Kidney capillary endothelial cell (primary cell): ENCODE measurements at places on chromosomes 1 and 21.

GRCh38 chr1:237032029-237032428 lies 10.0 kb upstream of the RYR2 start:
- no peak for DNase-seq

DNA sequence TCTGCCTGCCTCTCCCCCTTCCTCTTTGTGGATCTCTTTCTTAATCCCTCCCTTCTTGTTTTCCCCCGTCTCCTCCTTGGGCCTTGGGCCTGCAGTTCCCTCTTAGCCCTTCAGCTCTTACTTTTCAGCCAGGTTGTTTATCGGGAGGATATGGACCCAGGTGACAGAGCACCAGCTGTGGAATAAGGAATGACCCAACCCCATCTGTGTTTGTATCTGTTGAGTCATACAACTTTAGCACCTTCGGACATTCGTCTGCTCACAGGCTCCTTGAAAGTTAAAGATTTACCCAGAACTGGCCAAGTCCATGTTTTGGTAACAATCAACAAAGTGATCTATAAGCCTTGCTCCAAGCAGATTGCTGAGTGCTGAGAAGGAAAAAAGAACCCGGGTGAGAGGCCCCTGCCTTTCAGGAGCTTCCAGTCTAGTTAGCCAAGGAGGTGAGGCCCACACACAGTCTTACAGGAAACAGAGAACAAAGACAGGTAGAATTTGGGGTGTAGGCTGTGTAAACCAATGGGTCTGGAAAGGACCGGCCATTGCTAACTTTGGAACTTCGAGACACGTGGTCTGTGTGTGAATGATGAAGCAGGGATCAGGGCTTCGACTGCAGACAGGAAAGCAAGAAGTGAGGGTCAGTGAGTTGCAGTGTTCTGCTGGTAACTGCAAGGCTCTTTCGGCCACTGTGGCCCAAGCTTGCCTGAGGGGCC lies 66.7 kb upstream of the F3 start:
- no peak for DNase-seq

GRCh38 chr1:199218533-199218932 lies 579.7 kb downstream of the PTPRC start:
- DNase-seq = no peak

DNA sequence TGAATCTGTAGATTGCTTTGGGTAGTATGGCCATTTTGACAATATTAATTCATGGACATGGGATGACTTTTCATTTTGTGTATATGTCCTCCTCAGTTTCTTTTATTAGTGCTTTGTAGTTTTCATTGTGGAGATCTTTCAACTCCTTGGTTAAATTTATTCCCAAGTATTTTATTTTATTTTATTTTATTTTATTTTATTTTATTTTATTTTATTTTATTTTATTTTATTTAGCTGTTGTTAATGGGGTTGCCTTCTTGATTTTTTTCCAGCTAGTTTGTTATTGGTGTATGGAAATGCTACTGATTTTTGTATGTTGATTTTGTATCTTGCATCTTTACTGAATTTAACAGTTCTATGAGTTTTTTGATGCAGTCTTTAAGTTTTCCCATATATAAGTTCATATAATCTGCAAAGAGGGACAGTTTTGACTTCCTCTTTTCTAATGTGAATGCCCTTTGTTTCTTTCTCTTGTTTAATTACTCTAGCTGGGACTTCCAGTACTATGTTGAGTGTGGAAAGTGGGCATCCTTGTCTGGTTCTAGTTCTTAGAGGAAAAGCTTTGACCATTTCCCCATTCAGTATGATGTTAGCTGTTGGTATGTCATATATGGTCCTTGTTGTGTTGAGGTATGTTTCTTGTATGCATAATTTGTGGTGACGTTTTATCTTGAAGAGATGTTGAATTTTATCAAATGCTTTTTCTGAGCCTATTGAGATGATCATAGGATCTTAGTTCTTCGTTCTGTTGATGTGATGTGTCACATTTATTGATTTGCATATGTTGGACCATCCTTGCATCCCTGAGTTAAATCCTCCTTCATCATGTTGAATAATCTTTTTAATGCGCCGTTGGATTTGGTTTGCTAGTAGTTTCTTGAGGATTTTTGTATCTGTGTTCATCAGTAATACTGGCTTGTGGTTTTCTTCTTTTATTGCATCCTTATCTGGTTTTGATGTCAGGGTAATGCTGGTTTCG lies 14.3 kb downstream of the CEPT1 start:
- DNase-seq = no peak

GRCh38 chr1:235411489-235412486 lies 44.6 kb downstream of the TBCE start:
- no peak for DNase-seq

- DNase-seq = no peak
These were observed 132.2 kb downstream of the ADSS2 start for GRCh38 chr1:244319283-244320132.

- DNase-seq = peak; percentile 68
These were observed 149.4 kb downstream of the RERE start for GRCh38 chr1:8667869-8668594.

GRCh38 chr1:153364766-153365666 lies 7.4 kb downstream of the S100A9 start:
- no peak for DNase-seq

DNA sequence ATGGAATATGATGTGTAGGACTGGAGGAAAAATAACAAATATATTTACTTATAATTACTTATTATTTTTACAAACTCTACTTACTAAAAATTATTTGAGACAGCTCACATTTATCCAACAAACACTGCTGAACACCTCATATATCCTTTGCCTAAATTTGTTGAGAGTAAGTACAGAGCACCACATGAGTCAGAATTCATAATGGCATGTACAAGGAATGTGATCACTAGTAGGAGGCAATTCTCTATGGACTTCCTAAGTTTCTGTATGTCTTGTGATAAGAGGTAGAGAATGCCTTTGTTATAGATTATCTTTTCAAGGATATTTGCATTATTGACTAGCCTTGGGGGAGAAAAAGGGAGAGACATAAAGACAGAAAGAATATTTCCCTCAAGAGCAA lies 8.2 kb upstream of the ST6GALNAC3 start:
- DNase-seq = peak; percentile 58

DNA sequence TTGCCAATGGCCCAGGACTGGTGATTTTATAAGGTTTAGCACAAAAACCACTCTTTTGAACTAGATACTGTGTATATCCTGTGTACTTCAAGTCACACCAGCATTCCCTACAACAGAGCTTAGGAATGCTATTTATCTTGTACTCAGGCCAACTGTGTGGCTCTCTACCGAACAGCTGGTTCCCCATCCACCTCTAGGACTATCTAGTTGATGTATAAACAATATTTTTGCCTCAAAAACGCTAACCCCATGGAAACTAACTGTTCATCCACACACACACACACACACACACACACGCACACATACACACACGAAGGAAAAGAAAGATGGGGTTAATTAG lies 28.7 kb upstream of the SLC45A3 start:
- DNase-seq = no peak

- no peak for DNase-seq
These were observed 842 bp downstream of the ATXN7L2 start for GRCh38 chr1:109484519-109484975.

DNA sequence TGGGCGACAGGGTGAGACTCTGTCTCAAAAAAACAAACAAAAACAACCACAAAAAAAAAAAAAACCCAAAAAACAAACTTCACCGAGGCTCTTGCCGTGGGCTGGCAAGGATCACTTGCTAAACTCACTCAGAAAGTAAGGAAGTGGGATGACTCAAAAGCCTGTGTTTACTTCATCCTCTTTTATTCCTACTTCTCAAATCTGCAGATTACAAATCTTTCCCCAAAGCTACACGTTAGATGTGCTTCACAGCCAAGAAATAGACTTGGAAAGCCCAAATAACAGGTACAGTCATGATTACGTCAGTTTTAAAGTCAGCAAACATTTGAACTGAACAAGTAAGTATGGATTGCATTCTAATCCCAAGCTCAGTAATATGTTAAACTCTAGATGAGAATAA lies 359.3 kb downstream of the ADGRL2 start:
- no peak for DNase-seq

DNA sequence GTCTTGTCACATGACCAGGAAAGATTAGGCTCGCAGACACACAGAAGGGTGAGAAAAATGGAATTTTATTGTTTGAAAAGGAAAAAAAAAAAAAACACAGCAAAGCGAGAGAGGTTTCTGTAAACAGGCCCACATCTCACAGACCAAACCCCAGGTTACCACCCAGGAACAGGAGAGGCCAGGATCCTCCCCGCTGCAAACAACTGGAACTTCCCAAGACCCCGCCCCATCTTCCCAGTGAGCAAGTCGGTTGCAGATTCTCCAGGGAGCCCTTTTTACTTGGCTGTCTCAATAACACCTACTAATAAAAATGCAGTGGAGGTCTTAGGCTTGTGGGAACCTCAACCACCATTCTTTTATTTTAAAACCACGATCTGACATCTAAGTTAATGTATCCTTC lies 84.7 kb upstream of the ETS2 start:
- DNase-seq = no peak

DNA sequence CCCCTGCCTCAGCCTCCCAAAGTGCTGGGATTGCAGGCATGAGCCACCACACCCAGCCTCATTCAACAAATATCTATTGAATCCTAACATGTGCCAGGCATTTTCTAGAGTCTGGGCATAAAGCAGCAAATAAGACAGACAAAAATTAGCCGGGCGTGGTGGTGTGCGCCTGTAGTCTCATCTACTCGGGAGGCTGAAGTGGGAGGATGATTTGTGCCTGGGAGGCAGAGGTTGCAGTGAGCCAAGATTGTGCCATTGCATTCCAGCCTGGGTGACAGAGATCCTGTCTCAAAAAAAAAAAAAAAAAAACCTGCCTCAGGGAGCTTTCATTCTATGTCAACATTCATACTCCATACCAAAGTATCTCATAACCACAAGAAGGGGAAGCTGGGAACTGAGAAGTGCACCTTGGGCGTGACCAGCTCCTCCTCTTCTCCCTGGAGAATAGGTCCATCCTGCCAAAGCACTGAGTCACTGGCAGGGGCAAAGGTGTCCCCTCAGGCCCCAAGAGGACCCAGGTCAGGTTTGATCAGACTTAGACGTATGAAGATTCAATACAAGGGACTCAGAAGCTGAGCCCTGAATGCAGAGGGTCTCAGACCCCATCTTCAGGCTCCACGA lies 36.8 kb upstream of the PPP1R15B start:
- no peak for DNase-seq

- DNase-seq = no peak
These were observed 8.1 kb downstream of the GABPA start for GRCh38 chr21:25742900-25743299.

DNA sequence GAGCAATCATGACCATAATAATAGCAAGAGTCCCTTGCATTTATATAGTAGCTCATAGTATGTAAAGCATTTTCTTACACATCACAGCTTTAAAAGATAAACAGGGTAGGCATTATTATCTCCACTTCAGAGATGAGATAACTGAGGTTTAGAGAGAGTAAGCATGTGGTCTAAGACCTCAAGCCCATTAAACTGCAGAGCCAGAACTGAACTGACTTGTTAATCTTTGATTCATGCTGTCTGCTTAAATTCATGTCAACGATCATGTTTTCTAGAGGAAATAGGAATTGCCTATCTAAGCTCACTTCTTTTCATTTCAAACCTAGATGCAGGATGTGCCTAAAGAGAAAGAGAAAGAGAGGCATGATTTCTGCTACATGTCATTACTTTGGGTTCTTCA lies 524.8 kb downstream of the PTPRC start:
- no peak for DNase-seq

GRCh38 chr1:54835131-54835898 lies 34.2 kb upstream of the TTC22 start:
- DNase-seq = no peak

GRCh38 chr1:205575294-205575885 lies 56.4 kb downstream of the ELK4 start:
- DNase-seq = no peak

DNA sequence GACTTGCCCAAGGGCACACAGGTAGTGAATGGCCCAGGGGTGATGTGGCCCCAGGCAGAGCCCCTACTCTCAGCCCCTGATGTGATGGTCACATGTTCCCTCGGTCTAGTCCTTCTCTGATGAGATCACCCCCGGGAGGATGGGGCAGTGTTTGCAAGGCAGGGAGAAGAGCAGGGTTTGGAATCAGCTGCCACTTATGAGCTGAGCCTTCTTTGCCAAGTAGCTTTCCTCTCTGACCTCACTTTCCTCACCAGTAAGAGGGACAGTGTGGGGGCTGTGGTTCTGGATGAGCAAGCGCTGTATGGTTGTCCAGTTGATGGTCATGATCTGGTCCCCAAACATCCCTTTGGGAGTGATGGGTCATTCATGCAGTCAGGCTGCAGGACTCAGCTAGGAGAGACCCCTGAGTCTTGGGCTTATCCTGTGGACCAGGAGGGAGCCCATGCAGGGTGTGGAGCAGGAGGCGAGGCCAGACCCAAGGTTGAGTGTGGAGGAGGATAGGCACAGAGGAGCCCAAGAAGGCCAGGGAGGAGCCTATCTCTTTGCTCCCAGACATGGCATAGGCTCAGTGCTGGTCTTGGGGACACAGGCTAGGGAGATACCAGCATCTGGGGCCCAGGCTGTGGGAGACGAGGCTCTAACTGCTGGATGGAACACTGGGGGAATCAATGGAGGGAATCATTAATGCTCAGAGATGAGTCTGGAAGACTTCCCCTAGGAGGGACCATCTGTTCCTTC lies 15.9 kb upstream of the PEAR1 start:
- no peak for DNase-seq

GRCh38 chr1:42944246-42944928 lies 14.3 kb downstream of the SLC2A1 start:
- no peak for DNase-seq

GRCh38 chr1:17405898-17406759 lies 33.3 kb downstream of the RCC2 start:
- peak; percentile 45 for DNase-seq

DNA sequence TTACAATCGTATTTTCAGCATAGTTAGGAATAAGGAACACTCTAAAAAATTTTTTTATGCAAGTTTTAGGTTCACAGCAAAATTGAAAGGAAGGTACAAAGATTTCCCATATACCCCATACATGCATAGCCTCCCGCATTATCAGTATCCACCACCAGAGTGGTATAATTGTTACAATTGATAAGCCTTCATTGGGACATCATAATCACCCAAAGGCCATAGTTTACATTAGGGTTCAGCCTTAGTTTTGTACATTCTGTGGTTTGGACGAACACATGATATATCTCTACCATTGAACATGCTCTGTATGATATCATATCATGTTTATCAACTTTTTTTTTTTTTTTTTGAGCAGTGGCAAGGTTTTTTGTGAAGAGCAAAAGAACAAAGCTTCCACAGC lies 180.0 kb downstream of the SDCCAG8 start:
- no peak for DNase-seq

- no peak for DNase-seq
These were observed 8.3 kb upstream of the PSMB4 start for GRCh38 chr1:151391079-151391563.

DNA sequence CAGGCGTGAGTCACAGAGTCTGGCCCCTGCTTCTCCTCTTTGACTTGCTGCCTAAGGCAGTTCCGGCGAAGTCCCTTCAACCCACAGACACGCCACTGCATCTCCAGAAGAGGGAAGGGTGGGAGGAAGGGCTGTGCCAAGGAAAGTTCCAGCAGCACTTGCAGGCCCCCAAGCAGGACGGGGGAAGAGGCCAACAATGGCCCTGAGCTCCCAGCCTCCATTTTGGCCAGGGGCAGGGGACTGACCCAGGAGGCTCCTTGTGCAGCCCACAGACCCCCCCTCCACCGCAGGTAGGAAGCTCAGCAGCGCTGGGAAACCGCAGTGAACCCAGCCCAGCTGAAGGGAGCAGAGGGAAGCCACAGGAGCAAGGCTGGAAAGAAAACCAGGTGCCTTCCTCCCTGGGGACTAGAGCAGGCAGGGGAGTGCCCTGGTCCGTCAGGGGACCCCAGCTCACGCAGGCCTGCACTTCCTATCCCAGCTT lies 35.4 kb downstream of the ACOT7 start:
- no peak for DNase-seq

- DNase-seq = no peak
These were observed 120.7 kb downstream of the SMYD2 start for GRCh38 chr1:214401666-214402065.
